Cardiac ventricle fibroblast (primary cell): ENCODE measurements at places on chromosomes 12 and 14. TPM values are rescaled to one million over a fixed set of nuclear protein-coding genes. Genes with fewer than 3 reads are reported as not detected.

Gene NRXN3
- 0.12 and 0.34 TPM in 2 replicates for total RNA-seq

Gene CLEC4D
- not detected in 2 replicates for total RNA-seq

Gene CMKLR1
- total RNA-seq: 0.50 and 1.7 TPM in 2 replicates

Gene FAM90A1
- 0.25 TPM in 1 of 2 replicates, not detected in the other for total RNA-seq

Gene WNT1
- not detected in 2 replicates for total RNA-seq

Gene ERBB3
- total RNA-seq: 0.39 TPM in 1 of 2 replicates, not detected in the other

Gene KCNK10
- total RNA-seq: 0.06 TPM in 1 of 2 replicates, not detected in the other

Gene IAPP
- total RNA-seq: not detected in 2 replicates
